CMK (cell line): ENCODE measurements at places on chromosomes 5 and 9.
A peak's percentile ranks its signal among the peaks of the same experiment; 100 is the strongest.

GRCh38 chr5:154243736-154244135, 53.2 kb downstream of the GALNT10 start:
- no peak for DNase-seq

- DNase-seq, result no peak
Measured at GRCh38 chr5:158845941-158846340, 253.8 kb downstream of the EBF1 start.

GRCh38 chr9:14467675-14468374, 153.9 kb upstream of the NFIB start:
- no peak for DNase-seq

- DNase-seq, result no peak
Measured at GRCh38 chr5:139156814-139157213, 41.4 kb downstream of the SIL1 start.

- DNase-seq, result no peak
Measured at GRCh38 chr5:72622170-72622760, 115.1 kb upstream of the ZNF366 start.

- DNase-seq, result no peak
Measured at GRCh38 chr5:116626272-116626723, 51.7 kb upstream of the SEMA6A start.

- no peak for DNase-seq
Measured at GRCh38 chr9:127340721-127341120, 56.2 kb upstream of the SLC2A8 start.

DNA sequence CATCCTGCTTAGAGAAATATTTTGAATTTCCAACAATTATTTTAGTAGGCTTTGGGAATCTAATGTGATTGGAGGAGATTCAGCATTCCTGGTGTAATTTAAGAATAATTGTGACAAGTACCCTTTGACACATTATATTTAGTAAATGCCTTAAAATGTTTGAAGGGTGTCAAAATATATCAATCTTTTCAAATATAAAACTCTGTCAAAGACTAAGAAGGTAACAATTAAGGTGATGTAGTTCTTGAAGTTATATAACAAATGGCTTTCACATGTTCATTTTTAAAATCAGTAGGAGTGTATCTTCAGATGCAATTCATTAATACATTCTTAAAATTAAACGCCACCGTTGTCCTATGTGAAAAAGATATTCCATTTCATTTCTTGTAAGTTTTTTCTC, 1977.1 kb upstream of the CDH9 start:
- no peak for DNase-seq

DNA sequence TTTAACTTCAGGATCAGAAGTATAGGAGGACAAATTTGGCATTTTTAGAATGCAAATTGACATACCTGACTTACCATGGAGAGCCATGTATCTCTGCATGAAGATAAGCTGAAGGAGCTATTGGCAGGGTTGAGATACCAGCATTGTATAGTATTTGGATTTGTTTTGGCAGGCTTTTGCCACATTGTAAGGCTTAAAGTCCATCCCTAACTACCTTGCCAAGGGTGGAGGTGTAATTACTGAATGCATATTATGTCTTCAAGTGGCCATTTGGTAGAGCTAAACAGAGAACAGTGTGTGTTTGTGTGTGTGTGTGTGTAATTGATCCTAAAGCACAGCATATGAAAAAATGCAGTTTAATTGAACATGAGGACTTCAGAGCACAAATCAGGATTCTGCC, 324.7 kb downstream of the FAM170A start:
- DNase-seq, result no peak

GRCh38 chr9:11992866-11993265, 700.3 kb upstream of the TYRP1 start:
- DNase-seq, result no peak

DNA sequence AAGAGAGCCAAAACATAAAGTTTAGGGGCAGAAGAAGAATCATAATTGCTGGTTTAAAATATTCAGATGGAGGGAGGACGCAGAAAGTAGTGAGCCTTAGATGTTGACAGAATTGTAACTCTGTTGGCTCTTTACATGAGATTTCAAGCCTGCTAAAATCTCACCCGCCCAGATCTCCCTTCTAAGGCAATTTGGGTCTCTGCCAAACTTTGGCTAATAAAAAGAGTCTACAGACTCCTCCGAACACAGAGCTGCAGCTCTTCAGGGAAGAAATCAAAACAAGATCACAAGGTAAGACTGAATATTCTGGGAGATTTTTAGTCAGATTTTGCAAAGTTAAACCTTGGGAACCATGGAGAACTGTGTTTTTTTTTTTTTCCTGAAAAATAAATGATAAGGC, at the start of gene IL33:
TSS of gene IL33 (plus strand) at position 246 of the 400 bp plus-strand sequence. CDS start 25,888 bp downstream, outside the sequence.
- no peak for DNase-seq

DNA sequence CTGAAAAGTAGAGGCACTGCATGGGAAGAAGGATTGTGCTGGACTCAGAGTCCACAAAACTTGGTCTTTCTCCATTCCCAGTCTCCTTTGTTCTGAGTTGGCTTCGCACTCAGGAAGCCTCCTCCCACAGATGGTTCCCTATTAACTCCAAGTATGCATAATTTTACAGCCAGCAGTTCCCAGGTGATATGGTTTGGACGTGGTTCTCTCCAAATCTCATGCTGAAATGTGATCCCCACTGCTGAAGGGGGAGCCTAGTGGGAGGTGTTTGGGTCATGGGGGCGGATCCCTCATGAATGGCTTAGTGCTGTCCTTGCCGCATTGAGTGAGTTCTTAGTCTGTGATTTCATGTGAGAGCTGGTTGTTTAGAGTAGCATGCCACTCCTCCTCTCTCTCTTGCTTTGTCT, 86.6 kb downstream of the FEM1C start:
- no peak for DNase-seq

DNA sequence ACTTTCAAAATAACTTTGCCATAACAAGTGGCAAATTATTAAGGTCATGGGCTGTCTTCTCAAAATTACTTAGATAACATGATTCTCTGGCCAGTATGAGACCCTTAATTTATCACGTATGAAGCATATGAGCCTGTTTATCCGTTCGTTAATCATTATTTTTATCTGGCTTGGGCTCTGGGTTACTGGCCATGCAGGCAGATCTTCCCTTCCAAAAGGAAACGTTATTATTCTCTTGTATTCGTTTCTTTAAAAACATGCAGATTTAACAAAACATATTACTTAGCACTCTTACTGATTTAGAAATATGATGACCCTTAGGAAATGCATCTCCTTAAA, 148.6 kb downstream of the DOCK8 start:
- DNase-seq, result no peak

DNA sequence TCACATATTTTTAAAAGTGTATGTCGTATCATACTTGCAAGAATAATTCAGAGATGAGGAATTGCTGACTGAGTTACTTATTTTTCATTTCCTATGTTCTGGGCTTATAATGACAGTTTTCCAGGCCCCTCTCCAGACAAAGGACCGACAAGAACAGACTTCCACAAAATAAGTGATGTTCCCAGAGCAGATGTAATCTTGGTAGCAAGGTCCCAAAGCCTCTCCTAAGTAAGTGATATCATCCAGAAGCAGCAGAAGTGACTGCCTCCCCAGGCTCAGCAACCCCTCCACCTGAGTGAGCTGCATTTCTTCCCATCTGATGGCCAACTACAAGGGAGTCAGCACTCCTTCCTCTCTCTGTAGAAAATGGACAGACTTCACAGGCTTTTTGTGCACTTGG, 57.1 kb downstream of the SEMA6A start:
- DNase-seq, result no peak

GRCh38 chr9:133943781-133944745, 48.1 kb downstream of the VAV2 start:
- no peak for DNase-seq

DNA sequence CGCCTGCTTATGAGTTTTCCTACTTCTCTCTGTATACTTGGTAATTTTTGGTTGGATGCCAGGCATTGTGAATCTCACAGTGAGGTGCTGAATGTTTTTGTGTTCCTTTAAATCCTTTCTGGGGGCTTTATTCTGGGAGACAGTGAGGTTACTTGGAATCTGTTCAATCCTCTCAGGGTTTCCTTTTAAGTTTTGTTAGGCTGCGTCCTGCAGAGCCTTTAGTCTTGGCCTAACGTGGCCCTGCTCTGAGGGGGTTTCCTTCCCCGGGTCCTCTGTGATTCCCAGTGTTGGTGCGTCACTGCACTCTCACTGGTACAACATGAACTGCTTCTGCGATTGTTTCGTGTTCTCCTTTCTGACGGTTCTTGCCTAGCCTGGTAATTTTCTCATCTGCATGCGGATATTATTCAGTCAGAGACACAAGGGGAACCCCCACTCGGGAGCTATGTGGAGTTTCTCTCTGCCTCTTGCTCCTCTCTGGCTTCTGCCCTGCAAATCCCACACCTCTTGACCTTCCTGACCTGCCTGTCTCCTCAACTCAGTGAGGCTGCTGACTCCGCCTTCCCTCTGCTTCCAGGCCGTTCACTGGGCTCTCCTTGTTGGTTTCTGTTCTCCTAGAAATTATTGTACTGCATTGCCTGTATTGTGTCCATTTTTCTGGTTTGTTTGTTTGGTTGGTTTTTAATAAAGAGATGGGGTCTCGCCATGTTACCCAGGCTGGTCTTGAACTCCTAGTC, 128.1 kb downstream of the DAB2IP start:
- DNase-seq, result no peak

GRCh38 chr9:121491111-121491510, 8.5 kb downstream of the GGTA1 start:
- no peak for DNase-seq

GRCh38 chr9:78023003-78023741, 8.4 kb downstream of the GNAQ start:
- no peak for DNase-seq

DNA sequence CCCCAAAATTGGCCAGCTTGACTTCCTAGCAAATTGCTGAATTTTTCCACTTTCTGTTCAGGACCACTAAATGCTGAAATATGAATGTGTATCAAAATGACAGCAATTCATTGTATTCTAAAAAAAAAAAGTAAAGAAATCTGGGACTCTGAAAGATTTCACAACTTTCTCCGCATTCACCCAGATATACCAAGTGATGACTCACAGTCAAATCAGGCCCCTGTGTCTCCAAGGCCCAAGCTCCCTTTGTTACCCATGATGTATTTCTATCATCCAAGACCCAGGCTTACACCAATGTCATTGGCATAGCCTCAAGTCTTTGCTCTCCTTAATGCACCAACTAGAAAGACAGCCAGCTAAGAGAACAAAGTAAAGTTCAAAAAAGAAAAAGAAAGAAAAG, 493.9 kb downstream of the NTRK2 start:
- no peak for DNase-seq

DNA sequence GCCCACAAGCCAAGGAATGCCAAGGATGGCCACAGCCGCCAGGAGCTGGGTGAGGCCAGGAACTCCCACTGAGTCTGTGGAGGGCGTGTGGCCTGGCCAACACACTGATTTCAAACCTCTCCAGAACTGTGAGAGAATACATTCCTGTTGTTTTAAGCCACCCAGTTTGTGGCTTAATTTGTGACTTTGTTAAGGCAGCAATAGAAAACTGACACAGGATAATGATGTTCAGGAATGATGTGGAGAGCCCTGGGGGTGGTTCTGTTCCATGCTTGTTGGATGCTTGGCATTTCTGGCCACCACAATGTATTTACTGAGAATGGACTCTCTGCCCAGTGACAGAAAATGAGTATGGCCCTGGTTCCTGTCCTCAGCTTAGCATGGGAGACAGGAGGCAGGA, 82.8 kb downstream of the DAP start:
- DNase-seq, result no peak

GRCh38 chr5:178624631-178625546, 2.0 kb downstream of the CLK4 start:
- no peak for DNase-seq

- no peak for DNase-seq
Measured at GRCh38 chr9:108662091-108662875, 193.5 kb downstream of the ACTL7B start.

- peak; percentile 41 for DNase-seq
Measured at GRCh38 chr9:99105152-99106043, 485 bp downstream of the TGFBR1 start.

DNA sequence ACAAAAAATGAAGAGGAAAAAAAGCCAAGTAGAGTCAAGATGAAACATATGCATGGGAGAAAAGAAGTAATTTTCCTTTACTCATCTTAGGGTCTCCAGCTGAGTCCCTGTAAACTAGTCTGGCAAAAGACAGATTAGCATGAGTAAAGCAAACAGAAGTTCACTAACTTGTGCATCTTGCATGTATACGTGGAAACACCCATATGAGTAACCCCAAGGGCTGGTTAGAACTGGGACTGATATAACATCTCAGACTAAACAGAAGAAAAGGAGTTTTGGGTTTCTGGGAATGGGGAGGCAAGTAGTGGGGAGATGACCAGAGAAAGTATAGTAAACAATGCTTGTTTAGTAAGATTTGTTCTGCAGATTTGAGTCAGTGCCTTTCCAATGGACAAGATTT, 20.1 kb upstream of the GLDC start:
- no peak for DNase-seq

DNA sequence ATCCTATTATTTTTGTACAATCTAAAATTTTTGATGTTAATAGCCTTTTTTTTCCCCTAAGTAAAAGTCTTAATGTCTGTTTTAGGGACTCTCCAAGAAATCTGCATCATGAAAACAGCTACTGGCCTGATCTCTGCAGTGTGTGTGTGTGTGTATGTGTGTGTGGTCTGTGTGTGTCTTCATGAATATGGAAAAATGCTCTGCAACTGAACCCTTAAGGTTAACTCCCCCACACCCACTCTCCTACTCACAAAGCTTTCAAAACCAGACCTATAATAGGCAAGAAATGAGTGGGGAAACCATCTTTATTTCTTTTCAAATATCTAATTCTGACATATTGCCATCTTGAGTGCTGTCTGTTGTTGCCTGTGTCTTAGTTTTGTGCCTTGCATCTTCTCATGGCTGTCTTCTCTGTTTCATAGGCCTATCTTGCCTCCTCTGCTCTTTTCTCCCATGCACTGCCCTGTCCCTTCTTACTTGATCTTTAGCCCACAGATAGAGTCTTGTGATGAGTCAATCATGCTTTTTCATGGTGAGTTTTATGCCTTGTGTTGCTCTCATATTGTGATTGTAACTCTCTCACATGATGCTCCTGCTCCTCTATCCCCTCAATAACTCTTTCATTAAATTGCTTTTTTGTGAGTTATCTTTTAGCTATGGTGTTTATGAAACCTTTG, 68.3 kb downstream of the CHSY3 start:
- no peak for DNase-seq

GRCh38 chr5:2738700-2739359, 12.6 kb downstream of the IRX2 start:
- no peak for DNase-seq

DNA sequence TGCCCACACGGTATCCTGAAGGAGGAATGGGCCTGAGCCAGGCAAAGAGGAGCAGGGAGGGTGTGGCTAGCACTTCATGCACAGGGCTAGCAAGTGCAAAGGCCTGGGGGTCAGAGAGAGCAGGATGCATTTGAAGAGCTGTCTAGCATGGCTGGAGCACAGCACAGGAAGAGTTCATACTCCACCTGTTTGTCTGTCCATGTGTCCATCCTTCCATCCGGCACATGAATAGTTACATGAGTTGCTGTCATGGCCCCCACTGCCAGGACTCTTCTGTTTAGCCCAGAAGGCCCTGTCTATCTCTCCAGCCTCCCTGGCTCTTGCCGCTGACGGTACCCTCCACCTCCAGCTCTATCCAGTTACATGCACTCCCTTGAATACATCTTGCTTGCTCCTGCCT, 17.1 kb downstream of the RGS3 start:
- no peak for DNase-seq

- no peak for DNase-seq
Measured at GRCh38 chr5:38780945-38781344, 64.9 kb upstream of the OSMR start.

- DNase-seq, result peak; percentile 9
Measured at GRCh38 chr5:42057254-42057690, 132.2 kb downstream of the FBXO4 start.

GRCh38 chr5:124662181-124662781, 84.2 kb downstream of the ZNF608 start:
- no peak for DNase-seq

GRCh38 chr5:171574376-171574775, 154.9 kb downstream of the FGF18 start:
- DNase-seq, result no peak
